ENCODE measurements at places on chromosomes 4 and X.

DNA sequence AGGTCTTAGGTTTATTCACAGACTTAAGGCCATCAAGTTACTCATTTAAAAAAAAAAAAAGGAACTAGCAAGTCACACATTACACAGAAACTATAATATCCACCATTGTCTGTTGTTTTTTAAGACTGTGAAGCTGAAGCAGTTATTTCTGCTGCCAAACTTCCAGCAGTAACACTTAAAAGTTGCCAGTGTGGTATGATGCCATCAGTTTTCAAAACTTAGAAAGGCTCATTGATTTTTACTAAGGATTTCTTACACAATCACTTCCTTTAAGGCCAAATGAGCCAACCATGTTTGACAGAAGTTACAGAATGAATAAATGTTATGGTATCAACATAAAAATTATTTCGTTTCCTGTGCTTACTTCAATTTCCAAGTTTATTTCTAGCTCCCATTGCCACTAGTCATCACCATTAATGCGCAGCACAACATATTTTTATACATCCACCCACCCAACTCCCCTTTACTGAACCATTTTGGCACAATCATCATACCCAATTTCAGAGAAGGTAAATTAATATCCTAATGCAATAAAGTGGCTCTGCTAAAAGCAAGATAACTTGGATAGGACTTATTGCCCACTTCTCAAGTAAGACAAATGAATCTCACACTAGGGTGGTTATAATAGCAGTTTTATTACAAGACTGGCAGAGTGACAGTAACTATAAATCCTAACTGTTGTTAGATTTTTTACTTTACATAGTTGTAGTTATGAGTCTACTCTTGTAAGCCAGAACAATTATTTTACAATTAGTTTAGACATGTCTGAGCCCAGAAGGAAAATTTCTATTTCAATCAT, 13.1 kb downstream of the PDGFC start:
- DNase-seq = no peak

DNA sequence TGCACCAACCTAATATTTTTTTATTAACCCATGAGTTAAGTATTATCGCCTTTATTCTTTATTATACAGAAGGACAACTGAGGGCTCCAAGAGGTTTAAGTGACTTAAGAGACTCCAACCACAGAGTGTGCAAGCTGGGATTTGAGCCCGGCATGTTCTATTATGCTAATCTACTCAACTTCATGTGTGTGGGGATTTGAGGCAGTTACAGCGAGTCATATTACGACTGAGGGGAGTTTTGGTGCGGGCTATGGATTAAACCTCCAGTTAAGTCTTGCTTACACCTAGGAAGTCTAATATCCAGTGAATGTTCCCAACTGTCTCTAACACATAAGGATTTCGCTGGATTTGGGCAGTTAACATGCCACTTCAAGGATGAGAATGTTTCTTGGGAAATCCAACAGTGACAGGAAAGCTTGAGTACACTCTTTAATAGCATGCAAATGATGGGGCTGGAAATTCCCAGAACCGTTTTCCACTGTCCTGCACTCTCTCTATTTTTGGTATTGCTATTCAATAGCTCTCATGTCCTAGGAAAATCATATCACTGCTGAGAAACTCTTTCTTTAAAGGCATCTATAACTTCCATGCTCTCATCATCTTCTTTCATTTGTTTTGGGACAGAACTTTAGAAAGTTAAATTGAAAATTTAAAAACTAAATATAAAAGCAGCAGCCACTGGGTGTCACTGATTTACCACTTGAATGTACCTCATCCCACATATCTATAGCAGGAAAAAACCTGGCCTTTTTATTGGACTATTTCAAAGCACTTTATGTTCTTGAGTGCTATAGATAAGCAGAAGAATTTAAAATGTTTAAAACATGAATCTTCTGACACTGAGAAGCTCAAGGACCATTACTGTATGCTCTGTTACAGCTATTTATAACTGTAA, 165.1 kb upstream of the TTC29 start:
- no peak for DNase-seq

DNA sequence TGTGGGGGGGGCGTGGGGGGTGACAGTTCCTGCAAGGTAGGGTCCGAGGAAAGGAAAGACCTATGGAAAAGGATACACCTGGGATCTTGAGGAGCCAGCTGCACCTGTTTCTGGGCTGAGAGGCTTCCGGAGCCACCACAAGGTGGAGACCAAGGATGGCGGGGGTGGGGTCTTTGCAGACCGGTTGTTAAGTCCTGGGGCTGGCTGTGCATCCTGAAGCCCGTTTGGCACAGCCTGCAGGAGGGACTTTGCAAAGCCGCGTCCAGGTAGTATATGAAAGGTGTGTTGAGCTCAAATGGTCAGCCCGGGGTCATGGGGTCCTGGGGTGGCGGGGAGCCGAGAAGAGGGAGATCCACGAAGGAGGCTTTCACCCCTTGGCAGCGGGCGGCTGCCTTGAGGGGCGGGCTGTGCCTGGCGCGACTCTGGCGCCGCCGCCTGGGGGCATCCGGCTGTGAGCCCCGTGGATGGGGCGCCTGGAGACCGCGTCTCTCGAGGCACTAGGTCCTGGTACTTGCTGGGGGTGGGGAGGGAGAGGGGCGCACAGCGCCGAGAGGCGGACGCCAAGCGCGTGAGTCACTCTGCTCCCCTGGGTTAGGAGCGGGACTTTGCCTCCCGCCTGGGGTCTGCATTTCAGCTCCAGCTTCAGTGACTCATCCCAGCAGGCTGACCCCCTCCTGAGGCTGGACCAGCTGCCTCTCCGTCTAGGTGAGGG, 58.2 kb upstream of the DYNLT3 start:
- DNase-seq = no peak

GRCh38 chr4:124433500-124433899, 279.0 kb downstream of the ANKRD50 start:
- DNase-seq = no peak

- no peak for DNase-seq
Measured at GRCh38 chr4:73538162-73538561, 56.6 kb downstream of the AFM start.
